ENCODE measurements at places on chromosomes 12 and 14.

GRCh38 chr12:122366685-122367475, 55.6 kb downstream of the CLIP1 start:
- DNase-seq = no peak

DNA sequence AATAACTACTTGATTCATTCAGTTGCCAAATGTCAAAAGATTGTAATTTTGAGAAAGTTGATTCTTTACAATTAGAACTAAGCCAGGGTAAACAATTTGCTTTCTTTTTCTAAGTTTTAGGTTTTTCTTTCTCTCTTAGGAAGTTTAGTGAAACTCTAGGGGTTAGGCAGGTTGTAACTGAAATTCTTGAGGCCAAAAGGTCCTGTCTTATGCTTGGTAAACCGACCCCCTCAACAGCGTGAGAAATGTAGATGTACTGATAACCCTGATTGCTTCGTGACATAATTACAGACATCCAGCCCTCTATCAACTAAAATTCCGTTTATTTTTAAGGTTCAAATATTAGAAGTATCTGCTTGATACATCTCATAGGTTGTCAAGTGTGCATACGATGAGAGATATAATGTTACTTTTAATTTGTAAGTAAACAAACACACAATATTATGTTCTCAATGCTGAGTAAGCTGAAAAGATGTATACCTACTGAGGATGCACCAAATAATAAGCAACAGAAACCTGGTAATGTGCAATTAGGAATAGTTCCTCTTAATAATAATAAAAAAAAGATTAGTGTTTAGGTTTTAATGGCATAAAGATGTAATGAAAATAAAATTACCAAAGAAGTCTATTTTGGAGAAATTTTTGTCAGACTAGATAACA, 7.2 kb downstream of the FUT8 start:
- DNase-seq = no peak

- DNase-seq = no peak
Observed at GRCh38 chr12:107488666-107489065, 196.9 kb upstream of the PWP1 start.

GRCh38 chr14:76941946-76942805, 86.3 kb downstream of the IRF2BPL start:
- peak; percentile 32 for DNase-seq

DNA sequence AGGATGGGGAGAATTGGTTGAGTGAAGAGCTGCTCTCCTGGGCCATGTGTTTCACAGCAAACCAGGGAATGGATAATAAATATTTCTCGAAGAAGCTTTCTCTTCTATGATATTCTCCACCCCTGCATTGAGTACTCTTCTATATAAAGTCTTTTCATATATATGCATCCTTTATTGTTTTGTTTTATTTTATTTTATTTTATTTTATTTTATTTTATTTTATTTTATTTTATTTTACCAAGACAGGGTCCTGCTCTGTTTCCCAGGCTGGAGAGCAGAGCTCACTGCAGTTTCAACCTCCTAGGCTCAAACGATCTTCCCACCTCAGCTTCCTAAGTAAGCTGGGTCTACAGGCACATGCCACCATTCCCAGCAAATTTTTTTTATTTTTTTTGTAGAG, 85.8 kb downstream of the SCN8A start:
- no peak for DNase-seq

DNA sequence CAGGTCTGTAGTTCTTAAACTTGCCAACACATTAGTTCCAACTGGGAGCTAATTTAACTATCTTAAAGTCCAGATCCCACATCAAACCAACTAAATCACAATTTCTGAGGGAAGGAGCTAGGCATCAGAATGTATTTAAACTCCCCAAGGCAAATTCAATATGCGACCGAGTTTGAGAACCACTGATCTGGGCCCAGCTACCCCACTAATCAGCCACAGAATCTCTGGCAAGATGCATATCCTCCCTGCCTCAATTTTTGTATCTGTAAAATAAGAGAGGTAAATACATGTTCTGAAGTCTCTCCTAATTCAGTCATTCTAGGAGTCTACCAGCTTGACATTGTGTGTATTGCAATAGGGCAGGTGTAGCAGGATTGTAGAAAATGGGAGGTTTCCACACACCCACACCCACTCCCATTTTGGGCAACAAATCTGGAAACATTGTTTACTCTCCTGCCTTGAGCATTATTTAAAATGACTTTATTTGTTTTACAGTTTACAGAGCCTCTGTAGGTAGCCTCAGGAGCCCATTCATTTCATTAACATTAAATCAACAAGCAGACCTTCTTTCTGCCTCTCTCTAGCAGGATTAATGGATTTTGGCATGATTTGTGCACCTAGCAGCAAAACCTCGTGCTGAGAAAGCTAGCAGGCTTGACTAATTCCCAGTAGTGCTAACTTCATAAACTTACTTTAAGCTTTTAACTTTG, 15.6 kb downstream of the LGR5 start:
- DNase-seq = no peak

DNA sequence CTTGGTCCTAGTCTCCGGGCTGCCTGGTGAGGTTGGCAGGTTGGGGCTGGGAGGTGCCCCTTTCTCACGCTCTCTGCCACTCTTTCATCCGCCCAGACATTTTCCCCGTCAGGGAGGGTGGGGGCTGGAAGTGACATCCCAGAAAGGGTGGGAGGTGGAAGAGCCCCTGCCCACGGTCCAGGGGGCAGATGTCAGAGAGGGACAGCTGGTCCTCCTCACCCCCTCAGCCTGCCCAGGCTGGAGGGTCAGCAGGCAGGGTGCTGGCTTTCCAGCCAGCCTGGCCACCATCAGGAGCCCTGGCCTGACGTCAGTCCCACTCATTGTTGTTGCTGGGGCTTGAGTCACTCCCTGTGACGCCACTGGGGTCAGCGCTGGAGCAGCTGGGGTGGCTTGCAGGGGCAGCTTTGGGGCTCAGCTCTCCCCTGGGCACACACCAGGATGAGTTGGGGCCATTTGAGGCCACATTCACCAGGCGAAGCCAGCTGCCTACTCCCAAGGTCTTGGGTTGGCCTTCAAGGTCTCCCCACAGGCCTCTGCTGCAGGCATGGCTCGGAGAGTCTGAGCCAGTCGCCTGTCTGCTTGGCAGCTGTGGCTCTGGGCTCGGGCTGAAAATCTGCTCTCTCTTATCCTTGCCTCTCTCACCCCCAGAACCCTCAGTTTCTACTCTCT, 5.7 kb upstream of the ATG101 start:
- no peak for DNase-seq

DNA sequence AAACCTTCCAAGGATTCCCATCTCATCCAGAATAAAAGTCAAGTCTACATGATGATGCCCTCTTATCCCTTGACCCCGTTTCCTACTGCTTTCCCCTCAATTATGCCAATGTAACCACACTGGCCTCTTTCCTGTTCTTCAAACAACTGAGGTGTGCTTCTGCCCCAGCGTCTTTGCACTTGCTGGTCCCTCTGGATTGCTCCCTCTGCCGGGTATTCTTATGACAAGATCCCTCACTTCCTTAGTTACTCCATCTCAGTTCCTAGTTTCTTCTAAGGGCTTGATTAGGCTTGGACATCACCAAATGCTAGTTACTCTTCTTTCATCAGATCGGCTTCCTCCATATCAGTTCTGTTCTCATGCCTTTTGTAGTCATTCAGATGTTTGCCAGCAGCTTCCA, 32.7 kb upstream of the PELI2 start:
- DNase-seq = no peak

DNA sequence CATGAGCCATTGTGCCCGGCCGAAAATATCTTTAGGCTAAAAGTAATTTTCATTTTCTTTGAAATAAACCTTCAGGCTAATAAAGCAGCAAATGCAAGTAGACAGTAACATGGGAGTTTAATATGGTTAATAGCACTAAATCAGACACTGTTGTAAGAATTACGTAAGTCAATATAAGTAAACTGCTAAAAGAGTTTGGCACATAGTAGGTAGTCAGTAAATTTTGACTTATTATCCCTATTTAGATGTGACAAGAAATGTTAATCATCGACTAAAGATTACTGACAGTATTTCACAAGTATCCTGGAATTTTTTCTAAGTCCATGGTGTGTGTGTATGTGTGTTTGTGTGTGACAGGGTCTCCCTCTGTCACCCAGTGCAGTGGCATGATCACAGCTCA, 3.9 kb downstream of the PPP4R3A start:
- DNase-seq = no peak

GRCh38 chr12:116196752-116197718, 80.5 kb downstream of the MED13L start:
- DNase-seq = no peak

DNA sequence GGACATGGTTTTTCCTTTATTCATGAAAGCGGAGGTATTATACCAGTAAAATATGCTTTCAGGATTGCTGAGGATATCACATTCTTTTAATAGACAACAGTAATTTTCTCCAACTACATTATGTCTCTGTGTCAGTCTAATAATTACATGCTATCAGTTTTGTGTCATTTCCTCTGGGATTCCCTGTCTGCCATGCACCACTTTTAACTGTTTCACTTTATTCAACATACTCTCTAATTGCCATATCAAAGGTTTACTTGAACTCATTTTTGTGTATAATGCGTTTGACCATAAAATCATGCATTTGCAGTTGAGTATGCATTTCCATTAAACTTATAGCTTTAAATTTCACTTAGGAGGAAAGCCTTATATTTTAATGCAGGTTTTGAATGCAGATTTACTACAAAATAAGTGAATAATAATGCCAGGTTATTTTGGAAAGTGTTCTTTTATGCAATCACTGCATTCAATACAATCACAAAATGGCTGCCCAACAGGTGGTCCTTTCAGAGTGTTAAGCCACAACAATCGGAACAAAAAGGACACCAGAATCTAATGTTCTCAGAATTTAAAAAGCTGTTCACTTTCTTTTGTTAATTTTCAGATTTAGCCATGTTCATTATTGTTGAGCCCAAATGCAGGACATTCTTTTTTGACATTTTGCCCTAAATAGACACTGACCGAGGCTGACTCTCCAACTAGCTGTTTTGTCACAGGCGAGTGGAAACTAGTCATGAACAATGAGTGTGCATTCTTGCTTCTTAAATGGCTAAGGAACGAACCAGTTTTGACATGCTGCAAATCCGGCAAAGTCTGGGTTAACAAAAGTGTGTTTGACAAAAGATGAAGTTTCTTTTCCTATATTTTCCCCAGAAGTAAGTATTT, 40.9 kb downstream of the MBIP start:
- no peak for DNase-seq

DNA sequence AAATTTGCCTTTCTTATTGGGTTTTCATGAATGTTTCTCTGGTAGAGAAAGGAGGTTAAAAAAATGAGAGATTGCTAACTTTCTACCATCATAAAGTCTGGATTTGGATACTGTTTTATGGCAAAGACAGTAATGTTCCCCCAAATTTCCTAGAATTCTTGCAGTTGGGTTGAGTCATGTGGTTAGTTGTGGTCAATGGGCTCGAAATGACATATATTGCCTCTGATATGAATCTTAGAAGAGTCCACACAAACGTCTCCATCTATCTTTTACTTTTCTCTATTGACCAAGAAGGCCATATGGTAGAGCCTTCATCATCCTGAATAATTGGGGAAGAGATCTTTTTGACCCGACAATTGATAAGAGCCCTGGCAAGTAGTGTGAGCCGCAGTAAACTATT, 119.5 kb upstream of the PMCH start:
- no peak for DNase-seq

GRCh38 chr12:109804820-109805761, 28.1 kb downstream of the TRPV4 start:
- DNase-seq = peak; percentile 46

GRCh38 chr14:76446921-76447320, 71.0 kb downstream of the ESRRB start:
- no peak for DNase-seq

DNA sequence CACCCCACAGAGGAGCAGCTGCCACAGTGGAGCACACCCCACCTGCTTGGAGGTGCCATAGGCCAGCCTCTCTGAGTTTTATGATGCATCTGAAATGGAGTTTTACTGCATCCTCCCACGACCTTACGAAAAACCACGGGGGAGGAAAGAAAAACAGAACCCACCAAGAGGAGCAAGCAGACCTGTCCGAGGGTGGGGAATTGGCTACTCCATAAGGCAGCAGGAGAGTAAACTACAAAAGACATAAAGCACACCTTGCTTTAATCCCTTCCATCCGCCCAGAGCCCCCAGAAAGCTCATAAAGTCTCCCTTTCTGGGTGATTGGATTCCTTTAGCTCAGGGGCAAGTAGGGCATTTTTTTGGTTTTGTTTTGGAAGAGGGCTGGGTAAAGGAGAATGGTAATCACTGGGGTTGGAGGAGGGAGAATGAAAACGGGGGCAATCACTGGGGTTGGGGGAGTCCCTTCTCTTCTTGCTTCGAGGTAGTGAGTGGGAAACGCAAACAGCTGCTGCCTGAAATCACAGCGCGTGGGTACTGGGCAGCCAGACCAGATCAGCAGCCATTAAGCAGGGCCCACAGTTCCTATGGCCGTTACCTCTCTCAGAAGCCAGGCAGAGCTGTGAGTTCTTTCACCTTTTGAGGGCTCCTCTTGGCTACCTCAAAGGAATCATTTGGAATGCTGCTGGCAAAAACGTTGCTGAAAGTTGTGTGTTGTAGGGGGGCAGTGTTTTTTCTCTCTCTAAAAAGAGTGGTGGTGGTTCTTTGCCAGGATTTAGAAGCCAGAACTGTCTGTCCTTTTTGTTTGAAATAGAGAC, 433.6 kb downstream of the ZFP36L1 start:
- DNase-seq = no peak

DNA sequence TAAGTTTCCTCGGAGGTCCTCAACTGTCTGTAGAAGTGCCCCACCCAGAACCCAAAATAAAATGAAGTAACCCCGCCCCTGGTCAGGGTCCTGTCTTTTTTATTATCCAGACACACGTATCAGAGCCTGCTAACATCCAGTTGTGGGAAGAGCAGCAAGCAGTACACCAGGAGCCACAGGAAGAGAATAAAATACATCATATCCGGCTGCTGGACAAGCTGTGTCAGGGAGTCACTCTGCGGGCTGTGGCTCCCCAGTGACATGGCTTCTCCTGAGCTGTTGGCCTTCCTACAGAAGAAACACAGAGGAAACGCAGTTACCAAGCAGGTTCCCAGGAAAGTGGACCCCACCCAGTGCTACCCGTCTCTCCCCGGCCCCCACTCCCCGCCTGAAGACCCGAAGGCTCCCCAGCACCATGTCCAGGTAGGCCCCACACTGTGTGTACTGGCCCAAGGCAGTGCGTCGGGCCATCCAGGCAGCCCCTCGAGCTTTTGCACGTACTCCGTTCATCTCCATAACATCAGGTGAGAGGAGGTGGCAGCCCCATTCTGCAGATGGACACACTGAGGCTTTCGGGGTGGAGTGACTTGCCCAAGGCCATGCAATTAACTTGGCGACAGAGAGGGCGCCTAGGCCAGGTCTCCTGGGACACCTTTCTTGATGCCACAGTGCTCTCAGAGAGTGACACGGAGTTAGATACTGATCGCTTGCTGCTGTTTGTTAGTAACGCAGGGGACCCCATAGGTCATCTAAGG, 34.3 kb upstream of the DICER1 start:
- DNase-seq = no peak

DNA sequence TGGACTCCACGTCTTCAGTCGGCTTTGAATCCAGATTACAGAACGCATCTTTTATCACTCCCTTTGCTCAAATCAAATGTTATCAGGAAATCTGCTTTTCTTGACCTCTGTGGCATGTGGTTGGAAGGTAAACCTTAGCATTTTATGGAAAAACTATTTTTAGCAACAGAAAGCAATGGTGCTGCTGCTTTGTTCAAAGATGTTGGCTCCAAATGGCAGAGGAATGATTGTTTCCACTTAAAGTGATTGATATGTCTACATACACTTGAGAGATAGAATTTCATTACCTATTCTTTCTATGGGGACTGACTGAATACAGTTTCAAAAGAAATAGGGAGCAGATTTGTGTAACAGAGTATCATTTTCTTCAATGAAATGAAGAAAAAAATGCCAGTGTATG, 761.2 kb downstream of the NOVA1 start:
- DNase-seq = no peak

GRCh38 chr14:67607646-67608045, 7.6 kb upstream of the PIGH start:
- DNase-seq = no peak

All from NCI-H2171 treated with DMSO at 0.1 percent for 48 hours (cell line).